ENCODE measurements at places on chromosomes 4 and X.

DNA sequence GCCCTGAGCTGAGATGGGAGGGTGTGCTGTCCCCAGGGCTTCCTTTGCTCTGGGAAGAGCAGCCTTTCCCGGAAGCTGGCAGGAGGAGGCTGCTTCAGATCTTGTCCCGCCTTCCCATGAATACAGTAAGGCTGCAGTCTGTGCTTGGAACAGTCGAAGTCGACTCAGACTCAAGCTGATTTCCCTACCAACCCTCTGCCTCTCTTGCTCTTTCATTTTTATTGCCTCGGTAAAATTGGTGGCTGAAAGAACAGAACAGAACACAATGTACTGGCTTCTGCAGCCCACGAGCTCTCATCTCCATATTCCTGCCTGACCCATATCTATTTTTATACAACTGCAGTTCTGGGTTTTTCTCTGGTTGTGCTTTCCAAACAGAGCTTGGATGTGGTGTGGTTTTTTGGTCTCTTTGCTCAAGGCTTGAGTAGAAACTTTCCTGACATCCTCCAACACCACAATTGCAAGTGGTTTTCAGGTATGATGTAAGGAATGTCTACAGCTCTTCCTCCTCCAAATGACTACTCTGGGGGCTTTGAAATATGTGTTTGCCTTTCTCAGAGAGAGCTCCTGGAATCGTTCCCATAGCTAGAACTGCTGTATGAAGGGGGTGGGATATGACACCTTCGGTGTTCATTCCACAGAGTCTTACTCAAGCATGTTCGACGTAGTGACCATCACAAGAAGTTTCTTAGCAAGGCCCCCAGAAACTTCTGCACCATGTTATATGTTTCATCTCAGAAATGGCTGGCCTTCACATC is 61.3 kb downstream of the ENPP6 start:
- DNase-seq, result no peak

DNA sequence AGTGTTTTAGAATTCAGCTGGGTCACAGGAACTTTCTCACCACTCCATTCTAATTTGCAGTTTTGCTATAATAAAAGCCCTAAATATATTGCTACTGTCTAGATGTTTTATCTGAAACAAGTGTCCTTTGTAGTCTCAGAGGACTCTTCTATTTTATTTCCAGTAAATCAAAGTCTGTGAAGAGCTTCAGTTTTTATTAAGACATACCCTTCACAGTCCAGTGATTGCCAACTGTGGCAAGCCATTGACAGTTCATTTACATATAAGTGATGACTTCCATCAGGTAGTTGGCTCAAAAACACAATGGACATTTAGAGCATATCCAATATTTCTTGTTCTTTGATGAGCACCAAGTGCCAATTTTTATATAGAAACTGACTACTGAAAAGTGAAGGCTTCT is 466.1 kb downstream of the IQCM start:
- no peak for DNase-seq

GRCh38 chrX:22159071-22159470 is 113.6 kb upstream of the CBLL2 start:
- DNase-seq, result no peak

DNA sequence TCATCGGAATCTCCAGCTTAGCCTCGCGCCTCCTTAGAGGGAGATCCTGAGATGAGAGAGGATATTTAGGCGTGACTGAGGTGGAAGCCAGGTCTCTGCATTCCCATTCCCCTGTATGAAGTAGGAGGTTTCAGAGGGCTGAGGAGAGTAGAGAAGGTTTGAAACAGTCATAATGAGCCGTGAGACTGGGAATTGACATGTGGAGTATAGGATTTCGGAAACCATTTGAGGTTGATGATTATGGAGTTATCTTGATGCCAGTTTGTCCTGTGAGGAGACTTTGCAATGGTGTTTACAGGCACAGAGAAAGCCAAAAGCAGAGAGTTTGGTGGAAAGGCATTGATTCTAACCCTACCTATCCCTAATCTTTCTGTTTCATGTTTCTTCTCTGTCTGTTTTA is 2.0 kb downstream of the CHST7 start:
- no peak for DNase-seq

GRCh38 chr4:158217763-158218162 is 7.5 kb downstream of the TMEM144 start:
- no peak for DNase-seq

DNA sequence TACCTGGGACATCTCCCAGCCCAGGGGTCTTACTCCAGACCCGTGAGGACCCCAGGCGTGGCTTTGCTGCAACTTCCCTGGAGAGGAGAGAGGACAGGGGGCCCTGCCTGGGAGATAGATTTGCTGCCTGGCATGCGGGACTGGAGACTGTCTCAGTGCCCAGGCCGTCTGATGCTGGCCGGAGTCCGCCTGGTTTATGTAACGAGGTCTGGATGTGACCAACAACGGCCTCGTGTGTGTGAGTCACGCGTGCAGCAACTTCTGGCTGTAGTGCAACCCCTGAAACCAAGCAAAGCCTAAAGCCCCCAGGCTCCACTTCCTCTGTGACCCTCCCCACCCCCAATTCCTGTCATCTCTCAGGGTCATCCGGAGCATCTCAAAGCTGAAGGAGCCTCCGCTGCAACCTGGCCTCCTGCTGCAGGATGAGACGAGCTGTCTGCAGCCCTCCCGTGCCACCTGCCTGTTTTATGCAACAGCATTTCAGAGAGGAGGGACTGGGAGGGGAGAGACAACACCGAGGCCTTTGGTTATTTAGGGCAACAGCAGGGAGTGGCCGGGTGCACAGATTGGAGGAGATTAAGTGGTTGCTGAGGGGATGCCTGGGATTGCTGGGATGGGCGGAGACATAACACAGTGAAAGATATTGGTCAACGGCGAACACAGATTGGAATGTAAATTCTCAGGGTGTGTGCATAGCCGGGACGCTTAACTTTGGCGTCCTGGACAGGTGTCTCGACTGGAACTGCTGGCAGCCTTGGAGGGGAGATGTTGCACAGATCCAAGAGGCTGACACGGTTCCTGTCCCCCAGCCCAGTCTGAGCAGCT is 16.0 kb downstream of the XG start:
- no peak for DNase-seq

DNA sequence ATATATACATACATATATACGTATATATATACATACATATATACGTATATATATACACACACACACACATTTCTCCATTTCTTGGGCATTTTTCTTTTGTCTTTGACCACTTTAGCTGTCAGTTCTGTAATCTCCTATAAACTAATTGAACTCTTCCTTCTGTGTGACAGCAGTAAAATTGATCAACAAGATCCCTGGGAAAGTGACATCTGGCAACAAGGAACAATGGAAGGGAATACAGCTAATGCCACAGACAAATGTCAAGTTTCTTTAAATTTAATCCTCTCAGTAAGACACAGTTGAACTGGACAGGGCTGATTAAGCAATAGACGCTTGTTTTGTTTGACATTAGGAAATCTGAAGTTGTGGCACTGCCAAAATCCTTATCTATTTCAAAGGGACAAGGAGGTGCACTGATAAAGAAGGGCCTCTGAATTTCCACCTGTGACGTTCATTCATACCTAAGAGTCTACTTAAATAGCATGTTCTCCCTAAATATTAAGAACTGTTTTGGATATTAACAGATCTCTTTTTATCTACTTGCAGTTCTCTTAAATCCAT is 126.9 kb downstream of the RNF150 start:
- DNase-seq, result no peak

DNA sequence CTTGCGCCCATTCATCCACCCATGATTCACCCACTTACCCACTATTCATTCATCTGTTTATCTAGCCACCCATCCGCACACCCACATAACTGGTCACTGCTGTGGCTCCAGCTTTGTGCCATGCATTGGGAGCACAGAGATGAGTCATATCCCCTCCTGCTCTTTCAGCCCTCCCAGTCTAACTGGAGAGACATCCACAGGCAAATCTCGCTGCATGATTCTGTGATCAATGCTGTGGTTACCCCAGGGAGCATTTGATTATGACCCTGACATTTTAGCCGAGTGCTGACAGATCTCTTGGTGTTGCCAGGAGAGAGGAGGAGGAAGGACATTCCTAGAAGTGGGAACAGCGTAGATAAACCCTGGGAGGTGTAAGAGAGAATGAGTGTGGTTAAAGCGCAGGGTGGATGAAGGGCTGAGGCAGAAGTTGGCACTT is 10.4 kb upstream of the PORCN start:
- DNase-seq, result no peak

DNA sequence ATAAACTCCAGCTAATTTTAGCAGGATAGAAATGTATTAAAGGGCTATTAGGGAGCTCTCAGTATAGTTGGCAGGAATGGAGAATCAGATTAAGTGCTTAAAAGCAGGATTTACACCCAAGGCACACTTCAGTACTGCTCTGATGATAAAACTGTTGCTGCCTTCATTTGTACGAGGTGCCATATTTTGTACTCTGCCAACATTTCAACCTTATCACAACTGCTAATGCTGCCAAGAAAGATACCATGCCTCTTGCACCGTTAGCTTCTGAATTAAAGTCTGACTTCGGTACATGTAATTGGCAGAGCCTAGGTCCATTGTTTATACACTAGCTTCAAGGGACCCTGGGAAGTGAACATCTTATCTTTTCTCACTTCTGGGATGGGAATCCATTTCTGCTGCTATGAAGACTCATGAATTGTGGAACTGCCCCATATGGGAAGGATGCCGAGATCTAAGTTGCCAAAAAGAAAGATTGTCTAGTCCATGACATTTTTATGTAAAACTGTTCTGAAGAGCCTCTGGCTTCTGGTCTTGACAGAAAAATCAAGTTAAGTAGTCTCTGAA is 624.0 kb upstream of the IGFBP7 start:
- no peak for DNase-seq

DNA sequence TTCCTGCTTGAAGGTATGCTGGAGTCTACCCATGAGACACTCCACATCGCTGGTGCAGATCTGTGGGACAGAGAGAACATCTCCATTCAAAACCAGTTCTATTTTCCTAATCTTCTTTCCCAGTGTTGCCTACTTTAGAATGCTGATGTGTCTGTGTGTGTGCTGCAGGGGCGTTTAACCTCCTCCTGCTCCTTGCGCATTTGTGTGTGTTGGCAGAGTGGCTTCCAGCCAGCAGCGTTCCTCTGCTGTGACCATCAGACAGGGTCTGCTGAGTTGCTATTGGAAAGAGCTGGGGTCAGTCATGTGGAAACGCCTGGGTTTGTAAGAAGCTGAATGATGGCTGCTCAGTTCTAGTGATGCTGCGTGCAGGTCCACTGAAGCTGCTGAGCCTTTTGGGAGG is 223.6 kb downstream of the RBMX2 start:
- no peak for DNase-seq

DNA sequence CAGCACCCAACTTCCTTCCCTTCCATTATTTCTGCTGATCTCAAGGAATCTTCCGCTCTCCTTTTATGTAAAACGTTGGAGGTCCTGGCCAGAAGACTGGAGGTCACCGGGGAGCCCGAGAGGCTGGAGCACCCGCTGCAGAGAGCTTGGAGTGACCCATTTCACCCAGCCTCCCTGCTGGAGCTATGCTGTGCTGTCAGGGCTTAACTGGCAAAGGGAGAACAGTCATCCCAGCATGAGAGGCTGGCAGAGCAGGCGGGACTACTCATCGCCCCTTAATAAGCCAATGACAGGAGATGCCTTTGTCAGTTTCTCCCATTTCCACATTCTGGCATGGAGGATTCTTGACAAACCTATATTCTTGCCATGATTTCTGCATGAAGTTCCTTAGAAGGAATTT is 98.9 kb downstream of the GATB start:
- no peak for DNase-seq

DNA sequence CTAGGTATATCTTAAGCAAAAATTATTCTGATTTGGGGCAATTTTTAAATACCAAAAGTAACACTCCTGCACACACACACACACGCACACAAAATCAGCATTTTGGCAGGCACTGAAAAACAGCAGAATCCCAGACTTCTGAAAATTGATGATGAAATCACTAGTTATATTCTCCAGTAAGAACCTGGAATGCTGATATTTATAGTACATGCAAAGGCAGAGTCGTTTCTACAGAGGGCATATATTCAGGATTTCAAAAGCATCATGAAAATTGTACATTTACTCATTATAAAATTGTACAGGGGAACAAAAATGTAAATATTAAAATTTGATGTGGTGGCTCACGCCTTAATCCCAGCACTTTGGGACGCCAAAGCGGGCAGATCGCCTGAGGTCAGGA is 352.5 kb upstream of the PITX2 start:
- no peak for DNase-seq

DNA sequence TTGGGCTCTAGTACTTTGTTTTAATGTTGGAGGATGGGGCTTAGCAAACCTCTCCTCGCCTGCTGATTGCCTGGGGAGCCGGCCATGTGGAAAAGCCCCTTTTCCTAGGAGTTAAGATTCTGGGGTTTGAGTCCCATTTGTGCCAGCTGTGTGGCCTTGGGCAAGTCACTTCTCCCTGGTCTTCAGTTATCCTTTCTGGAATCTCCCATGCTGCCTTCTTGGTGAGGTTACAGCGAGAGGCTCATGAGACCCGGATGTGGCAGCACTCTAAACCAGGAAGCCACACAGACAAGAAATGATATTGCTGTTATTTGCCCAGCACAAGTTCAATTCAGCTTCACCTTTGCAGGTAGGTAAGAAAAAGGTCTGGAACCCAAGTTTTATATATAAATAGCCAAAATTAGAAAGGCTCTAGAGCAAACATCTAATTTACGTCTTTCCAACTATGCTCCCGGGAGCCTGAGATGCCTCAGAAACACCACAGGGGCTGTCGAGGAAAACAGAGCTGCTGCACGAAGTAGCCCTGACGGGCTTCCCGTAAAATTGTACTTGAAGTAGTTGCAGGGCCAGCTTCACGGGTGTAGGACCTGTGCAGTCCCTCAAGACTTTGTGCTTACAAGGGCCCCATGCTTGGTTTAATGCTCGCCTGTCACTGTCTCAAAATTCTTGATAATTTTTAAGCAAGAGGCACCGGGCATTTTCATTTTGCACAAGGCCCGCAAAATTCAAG is 8.3 kb upstream of the SASH3 start:
- DNase-seq, result no peak

GRCh38 chr4:81946996-81947395 is 426.8 kb downstream of the HNRNPD start:
- no peak for DNase-seq

Data from activated CD4-positive, alpha-beta T cell treated with anti-CD3 and anti-CD28 coated beads, Interleukin-2, amount 50 U/mL, for 24 hours (primary cell).